ENCODE measurements at places on chromosomes 6 and 20.

- no peak for DNase-seq
These were observed 50.6 kb downstream of the NUP153 start for GRCh38 chr6:17656092-17656491.

- DNase-seq: no peak
These were observed 249.2 kb downstream of the FOXA2 start for GRCh38 chr20:22335210-22335609.

- DNase-seq: no peak
These were observed at the start of gene SDCBP2 for GRCh38 chr20:1328680-1329330. Gene SDCBP2 (minus strand): TSS chr20:1329139. CDS start chr20:1320416, 8,723 bp downstream.

GRCh38 chr6:26336355-26337198 is 28.4 kb upstream of the BTN3A2 start:
- DNase-seq: no peak

DNA sequence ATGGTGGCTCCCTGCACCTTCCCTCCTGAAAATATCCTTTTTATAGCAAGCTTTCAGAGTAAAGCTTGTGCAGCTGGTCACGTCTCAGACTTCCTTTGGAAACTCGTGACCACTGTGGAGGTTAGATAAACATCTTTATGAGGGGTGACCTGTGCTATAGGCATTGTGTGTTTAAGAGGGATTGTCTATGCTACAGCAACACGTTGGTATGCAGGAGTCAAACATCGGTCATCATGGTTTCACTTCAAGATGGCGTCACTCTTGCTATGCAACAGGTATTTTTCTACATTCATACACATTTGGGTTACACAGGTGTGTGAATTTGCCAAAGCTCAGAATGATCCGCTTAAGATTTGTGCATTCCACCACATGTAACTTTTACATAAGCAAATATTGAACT is 14.6 kb upstream of the BLCAP start:
- DNase-seq: no peak
